ENCODE measurements at places on chromosomes 2 and 18. TPM values are rescaled to one million over a fixed set of nuclear protein-coding genes. Genes with fewer than 3 reads are reported as not detected.

Gene STARD6
- total RNA-seq: not detected

Gene MMADHC
- total RNA-seq: 143 TPM

Gene ABCA12
- total RNA-seq: not detected

Gene NCKAP5
- total RNA-seq: not detected

Gene RBKS
- total RNA-seq: 1.2 TPM

Gene GTF2A1L
- total RNA-seq: not detected

Gene SERPINB3
- not detected for total RNA-seq

DNA sequence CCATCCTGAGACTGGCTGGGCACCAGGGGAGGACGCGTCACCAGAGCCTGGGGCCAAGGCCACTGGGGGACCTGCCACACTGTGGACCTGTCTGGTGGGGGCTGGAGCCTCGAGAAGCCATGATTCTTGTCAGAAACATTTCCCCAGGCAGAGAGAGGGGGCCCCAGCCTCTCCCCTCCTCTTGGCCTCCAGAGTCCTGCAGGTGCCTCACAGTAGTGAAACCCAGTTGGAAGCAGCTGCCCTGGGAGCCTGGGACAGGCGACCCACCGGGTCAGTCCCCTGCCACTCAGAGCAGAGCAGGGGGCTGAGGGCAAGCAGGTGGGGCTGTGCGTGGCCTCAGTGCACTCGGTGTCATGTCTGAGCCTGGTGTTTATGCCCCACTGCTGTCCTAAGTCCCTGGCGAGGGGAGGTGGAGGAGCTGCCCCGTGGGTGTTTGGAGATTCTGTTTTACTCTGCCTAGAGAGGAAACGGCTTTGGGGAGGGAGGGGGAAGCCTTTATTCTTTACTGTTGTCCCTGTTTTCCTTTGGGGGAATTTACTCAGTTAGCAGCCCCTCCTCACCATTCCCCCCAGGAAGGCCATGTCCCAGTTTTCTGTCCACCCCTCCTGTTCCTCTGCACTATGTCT is 7.7 kb downstream of the OXER1 start:
- no peak for DNase-seq

DNA sequence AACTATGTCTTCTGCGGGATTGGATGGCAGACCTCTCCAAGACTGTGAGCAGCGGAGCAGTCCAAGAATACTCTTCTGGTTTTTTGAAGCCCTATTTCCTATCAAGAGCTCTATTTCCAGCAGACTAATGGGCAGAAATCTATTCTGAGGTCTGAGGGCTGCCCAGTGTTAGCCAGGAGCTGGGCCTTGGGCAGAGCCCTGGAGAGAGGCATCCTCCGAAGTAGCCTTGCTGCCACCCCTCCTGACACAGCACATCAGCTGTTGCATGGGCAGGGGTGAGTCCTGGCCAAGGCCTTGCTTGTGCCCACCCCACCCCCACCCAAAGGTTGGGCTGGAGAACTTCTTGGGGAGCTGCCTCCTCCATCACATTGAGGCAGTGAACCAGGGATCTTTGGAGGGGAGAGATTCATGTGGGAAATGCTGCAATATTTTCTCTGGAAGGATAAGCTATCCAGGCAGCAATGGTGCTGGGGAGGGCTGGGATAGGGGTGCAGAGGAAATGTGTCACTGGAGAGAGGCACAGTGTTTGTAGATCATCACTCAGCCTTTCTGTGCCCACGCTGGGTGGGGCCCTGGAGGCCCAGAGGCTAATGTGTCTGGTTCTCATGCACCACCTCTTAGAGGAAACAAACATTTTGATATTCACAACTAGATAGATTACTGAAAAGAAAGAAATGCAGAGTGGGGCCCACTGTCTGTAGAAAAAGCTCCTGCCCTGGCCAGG is 104.7 kb downstream of the VSNL1 start:
- DNase-seq: no peak

- DNase-seq: no peak
These were observed 46.1 kb upstream of the CYTIP start for GRCh38 chr2:157489983-157490382.

- no peak for DNase-seq
These were observed 354.0 kb downstream of the CCDC85A start for GRCh38 chr2:56537756-56538155.

GRCh38 chr2:135072125-135072997 is 20.3 kb downstream of the RAB3GAP1 start:
- DNase-seq: no peak

- no peak for DNase-seq
These were observed 215.2 kb upstream of the LRRTM1 start for GRCh38 chr2:80519699-80520291.

DNA sequence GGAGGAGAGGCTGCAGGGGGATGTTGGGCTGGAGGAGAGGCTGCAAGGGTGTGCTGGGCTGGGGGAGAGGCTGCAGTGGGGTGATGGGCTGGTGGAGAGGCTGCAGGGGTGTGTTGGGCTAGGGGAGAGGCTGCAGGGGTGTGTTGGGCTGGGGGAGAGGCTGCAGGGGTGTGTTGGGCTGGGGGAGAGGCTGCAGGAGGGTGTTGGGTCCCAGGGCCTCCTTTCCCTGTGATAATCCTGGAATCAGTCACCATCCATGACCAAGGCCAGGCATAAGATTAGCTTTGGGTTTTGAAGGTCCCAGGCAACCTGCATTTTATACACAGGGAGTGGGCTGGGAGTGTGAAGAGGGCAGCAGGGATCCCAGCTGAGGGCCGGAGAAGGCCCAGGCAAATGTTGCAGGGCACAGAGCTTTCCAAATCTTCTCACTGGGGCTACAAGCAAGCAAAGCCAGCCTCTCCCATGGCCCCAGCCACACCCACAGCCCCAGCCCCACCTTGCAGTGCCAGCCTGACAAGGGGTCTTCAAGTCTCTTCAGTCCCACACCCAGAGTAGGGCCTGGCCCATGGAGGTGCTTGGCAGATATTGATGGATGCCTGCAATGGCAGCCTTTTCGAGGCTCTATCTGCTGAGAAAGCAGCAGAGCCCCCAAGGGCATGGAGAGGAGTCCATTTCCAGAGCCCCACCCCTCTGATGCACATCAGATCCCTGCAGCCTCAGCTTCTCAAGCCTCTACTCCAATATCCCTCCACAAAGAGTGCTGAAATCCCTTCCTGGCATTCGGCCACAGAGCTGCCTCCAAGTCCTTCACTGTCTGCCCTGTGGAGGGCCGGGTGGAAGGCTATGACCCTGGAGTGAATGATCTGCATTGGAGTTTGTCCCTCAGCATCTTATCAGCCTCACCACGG is 50.3 kb upstream of the GLI2 start:
- DNase-seq: no peak

GRCh38 chr2:173358616-173359015 is 3.9 kb downstream of the CDCA7 start:
- DNase-seq: no peak

DNA sequence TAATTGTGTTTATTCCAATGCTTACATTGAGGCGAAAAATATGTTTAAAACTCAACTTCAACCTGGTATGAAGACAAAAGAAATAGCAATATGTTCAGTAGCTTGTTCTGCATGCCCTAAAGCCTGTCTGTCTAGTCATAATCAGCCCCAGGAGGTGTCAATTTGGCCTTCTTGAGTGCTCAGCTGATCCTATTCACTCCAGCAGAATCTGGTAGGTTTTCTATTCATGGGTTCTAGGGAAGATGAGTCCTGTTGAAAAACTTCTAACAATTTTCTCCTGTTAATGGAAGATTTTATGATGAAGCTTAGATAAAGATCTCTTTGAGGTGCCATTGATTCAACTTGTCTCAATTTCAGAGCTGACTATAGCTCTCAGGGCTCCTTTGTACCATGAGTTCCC is 402.0 kb upstream of the UBE2E3 start:
- DNase-seq: no peak

DNA sequence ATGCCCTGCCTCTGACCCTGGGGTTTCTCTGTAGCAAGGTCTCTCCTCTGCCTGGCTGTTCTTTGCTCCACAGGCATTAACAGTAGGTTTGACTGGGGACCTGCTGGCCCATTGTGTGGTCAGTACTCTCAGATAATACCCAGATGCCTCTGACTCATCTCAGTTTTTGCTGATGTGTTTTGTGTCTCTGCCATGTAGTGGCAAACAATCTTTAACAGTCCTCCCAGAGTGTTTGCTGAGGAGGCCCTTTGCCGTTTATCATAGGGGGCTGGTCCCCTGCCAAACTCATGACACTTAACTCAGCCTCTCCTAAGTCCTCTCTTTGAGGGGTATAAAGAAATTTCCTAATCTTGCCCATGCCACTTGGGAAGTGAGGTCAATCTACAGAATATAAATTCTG is 793.7 kb upstream of the FANCL start:
- DNase-seq: no peak

DNA sequence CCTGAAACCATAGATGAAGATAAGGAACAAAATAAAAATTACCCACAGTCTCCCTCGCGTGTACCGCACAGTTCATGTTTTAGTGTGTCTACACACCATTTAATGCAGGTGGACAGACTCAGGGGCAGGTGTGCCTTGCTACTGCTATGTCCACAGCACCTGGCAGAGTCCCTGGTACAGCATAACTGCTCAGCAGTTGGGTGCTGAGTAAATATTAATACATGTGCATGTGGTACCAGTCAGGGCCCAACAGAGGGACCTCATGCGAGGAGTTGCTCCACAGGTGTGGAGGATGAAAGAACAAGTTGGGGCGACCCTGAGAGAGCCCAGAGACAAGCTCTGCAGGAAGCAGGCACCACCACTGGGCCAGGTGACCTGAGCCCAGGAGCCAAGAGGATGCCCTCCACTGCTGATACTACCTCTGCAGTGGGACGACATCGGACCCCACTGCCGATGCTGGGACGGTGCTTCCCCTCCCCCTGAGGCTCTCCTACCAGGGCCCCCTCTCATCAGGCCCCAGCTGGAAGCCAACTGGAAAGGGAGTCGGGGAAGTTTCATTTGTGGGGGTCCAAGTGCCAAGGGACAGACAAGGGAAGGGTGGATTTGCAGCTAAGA is 100.8 kb downstream of the NEDD4L start:
- DNase-seq: no peak

DNA sequence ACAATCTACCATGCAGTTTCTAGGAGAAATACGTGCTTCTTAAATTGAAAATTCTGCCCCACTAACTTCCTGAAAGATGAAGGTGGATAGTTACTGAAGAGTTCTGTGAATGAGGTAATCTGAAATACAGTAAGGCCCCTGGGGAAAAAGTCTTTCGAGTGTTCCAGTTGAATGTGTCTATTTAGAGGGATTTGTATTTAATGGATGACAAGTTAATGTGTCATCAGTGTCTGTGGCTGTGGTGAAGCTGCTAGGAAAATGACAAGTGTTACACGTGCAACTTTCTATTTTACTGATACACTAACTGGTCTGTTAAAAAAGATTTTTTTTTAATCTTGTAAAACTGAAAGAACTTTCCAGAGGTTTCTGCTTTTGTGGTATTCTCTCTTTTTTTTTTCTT is 384.6 kb downstream of the STK39 start:
- peak; percentile 30 for DNase-seq

DNA sequence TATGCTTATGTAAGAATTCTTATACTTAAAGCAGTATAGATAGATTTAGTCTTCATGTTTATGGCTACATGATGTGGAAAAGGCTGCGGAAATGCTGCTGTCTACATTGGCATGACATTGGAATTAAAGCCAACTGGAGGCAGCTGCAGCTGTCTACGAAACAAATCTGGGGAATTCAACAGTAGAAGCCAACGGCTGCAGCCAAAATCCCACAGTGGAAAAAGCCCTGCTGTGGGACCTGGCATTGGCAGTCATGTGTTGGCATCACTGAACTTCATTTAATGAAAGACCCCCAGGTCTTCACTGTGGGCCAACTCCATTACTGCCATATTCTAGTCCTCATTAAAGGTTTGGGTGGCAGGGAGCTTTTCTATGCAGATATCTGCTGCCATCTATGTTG is 223.6 kb downstream of the SLC8A1 start:
- no peak for DNase-seq

DNA sequence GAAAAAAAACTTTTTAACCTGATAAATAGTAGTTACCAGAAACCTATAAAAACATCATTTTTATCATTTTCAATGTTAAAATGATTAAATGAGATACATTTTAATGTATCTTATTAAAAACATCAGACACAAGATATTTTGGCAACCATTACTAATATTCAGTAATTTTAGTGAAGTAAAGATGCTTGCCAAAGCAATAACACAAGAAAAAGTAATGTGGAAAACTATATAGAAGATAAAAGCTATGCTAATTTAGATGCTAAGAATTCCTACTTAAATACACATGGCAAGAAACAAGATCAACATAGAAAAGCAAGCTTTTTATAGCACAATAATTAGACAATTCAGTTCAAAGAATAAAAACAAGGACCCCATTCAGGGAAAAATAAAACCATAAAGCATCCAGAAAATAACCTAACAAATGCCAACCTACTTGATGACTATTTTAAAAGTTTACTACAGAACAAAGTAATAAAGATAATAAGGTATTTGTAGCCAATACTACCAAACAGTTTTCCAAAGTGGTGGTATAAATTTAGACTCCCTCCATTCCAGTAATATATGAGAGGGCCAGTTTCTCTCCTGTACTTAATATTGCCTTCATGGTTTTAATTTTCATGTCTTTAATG is 489.5 kb downstream of the CDH2 start:
- DNase-seq: no peak

DNA sequence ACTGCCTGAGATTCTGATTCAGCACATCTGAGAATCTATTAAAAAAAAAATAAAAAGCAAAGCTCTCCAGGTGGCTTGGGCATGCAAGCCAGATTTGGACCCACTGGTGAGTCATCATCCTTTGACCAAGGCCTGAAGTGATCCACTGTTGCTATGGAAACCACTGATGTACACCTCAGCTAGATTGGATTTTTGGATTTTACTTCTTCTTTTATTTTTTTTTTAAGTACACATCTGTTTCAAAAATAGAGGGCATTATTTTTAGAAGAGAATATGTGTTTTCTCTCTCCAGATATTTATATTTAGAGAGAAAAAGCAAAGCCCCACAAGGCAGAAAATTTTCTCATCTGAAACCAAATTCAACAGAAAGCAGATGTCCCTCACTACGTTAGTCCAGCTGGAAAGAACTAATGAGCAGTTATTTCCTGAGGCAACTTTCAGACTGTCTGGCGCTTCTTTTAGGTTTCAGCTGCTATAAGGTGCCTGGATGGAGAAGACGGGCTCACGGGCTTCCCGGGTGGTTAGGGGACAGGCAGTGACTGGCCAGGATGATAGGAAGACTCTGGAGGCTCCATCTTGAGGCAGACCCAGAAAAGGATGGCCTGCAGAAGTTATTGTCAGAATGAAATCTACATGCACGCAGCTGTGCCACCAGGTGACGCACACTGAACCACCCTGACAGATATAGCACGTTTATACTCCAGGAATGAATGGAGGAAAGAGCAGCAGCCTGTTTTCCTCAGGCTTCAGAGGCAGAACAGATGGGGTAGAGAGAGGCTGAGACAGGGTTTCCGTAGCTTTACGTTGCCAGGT is 50.5 kb downstream of the MRPL35 start:
- DNase-seq: no peak

DNA sequence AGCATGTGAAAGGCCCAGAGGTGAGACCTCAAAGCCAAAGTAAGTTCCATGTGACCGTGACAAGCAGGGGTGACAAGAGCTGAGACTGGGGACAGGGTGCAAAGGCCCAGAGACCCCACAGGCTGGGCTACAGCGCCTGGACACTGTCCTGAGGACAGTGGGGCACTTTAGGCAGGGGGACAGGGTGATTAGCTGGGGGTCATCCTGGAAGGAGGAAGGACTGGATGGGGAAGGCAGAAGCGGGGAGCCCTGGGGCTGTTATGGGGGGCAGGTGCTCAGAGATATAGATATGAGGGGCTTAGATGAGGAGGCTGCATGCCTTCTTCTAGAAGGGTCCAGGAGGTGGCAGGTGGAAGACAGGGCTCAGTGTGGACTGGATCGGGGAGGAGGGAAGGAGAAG is 31.5 kb downstream of the KIF1A start:
- DNase-seq: no peak

GRCh38 chr2:190504912-190505311 is 29.6 kb downstream of the NEMP2 start:
- no peak for DNase-seq

GRCh38 chr2:71798266-71799012 is 345.1 kb downstream of the DYSF start:
- peak; percentile 18 for DNase-seq
